Renal pelvis (tissue), 12 donors: ENCODE measurements at places on chromosomes 4 and X. TPM values are rescaled to one million over a fixed set of nuclear protein-coding genes. Genes with fewer than 3 reads are reported as not detected.

The HPRT1 gene
- 37.0 TPM for polyA plus RNA-seq

DNA sequence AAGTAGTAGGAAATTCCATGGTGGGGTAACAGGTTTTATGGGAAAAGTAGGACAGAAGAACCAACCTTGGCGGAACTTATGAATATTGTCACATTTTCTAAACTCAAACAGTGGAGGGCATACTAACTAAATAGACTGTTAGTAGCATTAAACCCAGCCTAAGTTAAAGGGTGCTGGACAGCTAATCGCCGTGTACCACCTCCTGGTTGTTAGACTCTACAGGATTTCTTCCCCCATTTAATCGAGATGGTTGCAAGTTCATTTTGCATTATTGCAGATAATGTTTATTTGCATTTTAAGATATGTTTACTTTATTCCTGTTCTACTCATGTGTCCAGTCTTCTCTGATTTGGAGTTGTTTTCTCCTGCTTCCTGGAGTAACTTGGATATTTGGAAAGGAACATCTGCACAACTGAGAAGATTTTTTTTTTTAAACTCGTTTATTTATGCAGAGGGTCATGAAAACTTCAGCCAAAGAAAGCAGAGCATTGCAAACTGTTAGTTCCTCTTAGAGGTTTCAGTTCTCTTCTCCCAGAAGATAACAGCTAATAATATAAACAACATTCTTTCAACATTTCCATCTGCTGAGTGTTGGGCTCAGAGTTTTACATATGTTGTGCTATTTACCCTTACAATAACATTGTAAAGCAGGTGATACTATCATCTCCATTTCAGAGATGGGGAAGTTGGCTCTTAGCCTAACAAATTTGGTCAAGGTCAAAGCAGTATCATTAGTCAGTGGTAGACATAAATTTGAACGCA lies 51.5 kb upstream of the TBC1D9 start:
- peak; percentile 69 for DNase-seq

- no peak for DNase-seq
These were observed 393.6 kb downstream of the PDGFC start for GRCh38 chr4:156578005-156578404.

- DNase-seq: no peak
These were observed 93.0 kb downstream of the HDAC8 start for GRCh38 chrX:72479324-72480274.

The ASMT gene
- 0.53 TPM for polyA plus RNA-seq

DNA sequence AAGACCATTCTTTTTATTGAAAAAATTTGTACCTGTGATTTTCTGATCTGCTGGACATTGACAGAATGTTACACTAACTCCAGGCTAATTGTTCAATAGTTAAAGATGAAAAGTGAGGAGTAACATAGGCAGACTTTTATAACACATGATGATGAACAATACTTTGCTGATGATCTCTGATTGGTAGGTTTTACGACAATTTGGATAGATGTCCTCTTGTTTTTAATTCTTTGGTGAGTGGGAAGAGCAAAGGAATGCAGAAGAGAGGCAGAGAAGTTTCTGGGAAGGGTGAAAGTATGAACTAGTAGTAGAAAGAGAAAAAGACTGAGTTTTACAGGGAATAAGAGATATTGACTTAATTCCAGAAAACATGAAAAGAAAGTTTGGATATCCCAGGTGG lies 267.3 kb upstream of the HAND2 start:
- no peak for DNase-seq

The SCML1 gene
- polyA plus RNA-seq: 32.1 TPM

The TMEM154 gene
- polyA plus RNA-seq: 1.4 TPM

The XAGE1B gene
- not detected for polyA plus RNA-seq

The STATH gene
- 0.50 TPM for polyA plus RNA-seq

DNA sequence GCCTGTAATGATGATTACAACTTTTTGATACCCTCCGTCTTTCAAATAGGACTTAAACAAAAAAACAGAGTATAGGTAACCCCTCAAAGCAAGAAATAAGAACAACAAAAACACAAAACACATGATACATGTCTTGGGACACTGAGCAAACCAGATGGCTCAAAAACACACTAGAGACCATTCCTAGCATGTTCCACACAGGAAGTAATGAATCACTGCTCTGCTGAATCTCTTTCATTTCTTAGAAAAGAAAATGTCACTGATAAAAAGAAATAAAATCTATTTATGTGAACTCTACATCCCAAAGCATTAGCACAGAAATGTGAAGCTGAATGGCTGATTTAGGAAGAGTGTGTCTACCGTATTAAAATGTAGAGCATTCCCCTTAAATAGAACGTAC lies 134.5 kb upstream of the IL15 start:
- DNase-seq: no peak

GRCh38 chr4:164412246-164412645 lies 341.7 kb upstream of the SMIM31 start:
- DNase-seq: no peak

GRCh38 chr4:38605181-38605752 lies 58.7 kb upstream of the KLF3 start:
- DNase-seq: no peak

The SOX3 gene
- polyA plus RNA-seq: 0.06 TPM

DNA sequence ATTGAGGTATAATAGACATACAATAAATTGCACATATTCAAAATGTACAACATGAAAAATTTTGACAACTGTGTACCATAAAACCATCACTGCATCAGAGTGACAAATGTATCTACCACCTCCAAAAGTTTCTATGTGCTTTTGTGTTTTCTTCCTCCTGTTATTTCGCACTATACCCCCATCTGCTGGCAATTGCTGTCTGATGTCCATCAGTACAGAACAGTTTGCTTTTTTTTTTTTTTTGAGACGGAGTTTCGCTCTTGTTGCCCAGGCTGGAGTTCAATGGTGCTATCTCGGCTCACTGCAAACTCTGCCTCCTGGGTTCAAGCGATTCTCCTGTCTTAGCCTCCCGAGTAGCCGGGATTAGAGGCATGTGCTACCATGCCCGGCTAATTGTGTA lies 154.3 kb upstream of the GIMD1 start:
- DNase-seq: no peak

GRCh38 chr4:40462326-40462725 lies 127.2 kb downstream of the CHRNA9 start:
- DNase-seq: no peak

The CLDN24 gene
- not detected for polyA plus RNA-seq

- no peak for DNase-seq
These were observed 100.4 kb upstream of the FAM9B start for GRCh38 chrX:9134366-9134765.

DNA sequence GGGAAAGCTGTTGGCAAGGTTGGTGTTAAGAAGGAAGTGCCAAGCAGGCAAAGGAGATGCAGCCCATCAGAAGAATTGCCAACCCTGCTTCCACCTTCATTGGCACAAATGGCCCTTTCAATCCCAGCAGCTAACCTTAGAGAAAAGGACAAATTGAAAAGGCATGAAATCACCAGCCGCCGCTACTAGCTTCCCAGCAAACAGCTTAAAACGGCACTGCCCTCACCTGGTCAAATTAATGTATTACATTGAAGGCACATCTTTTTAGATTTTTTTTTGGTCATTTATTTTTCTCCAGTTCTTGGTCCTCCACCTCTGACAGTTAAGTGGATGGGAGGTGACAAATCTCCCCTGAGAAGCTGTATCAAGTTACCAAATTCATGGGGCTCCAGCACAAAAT lies 51.0 kb upstream of the NHSL2 start:
- DNase-seq: peak; percentile 33

- no peak for DNase-seq
These were observed 74.6 kb downstream of the WDR44 start for GRCh38 chrX:118420462-118420861.

DNA sequence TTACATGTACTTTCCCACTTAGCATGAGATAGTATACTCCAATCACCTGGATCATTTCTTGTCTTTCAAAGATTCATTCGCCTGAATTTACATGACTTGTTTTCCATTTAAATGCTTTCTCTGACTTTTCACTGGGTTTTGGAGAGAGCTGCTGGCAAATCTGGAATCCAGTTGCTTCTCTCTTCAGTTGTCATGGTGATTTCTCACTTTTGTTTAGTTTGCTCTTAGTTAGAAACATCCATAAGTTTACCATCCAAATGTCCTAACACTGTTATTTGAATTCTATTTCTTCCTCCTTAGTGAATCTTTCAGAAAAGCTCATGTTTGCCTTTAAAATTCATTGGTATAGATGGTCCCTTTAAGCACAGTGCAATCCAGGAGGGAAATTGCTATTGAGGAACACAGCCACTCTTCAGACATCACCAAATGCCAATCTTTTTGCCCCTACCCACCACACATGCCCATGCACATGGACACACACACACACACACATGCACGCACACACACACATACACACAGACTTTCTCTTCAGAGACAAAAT lies 51.7 kb downstream of the REELD1 start:
- DNase-seq: no peak

DNA sequence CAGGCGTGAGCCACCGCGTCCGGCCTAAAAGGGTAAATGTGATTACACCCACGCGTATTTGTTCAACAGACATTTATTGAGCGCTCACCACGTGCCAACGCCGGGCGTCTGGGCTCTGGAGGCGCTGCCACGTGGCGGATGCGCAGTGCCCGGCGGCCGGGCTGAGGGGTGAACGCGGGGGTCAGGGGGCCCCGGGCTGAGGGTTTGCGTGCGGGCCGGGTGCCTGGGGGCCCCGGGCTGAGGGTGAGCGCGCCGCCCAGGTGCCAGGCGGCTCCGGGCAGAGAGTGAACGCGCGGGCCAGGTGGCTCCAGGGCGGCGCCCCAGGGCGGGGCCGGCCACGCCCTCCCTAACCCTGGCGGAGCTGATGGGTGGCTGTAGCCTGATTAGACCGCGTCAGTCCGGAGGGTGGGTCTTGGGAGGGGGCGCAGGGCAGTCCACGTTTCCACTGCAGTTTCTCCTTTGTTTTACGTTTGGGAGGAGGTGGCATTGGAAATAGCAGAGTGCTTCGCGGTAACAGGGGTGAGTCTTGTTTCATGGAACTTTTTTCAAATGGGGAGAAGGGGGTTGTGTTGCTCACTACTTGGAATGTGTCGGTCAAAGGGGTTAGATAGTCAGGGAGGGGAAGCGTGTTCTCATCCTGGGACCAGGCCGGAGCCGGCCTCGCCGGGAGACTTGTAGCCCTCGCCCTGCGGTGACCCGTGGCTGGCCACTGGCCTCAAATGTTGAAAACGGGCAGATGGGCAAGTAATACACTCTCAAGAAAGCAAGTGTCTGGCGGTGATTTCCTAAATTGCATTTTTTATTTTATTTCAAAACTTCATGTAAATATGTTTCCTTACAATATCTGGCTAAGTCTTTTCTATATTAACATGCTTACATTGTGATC lies at the start of gene ZFP42:
TSS of gene ZFP42 (plus strand) at position 450 of the 886 bp plus-strand sequence. CDS start 7,037 bp downstream, outside the sequence.
- DNase-seq: no peak

DNA sequence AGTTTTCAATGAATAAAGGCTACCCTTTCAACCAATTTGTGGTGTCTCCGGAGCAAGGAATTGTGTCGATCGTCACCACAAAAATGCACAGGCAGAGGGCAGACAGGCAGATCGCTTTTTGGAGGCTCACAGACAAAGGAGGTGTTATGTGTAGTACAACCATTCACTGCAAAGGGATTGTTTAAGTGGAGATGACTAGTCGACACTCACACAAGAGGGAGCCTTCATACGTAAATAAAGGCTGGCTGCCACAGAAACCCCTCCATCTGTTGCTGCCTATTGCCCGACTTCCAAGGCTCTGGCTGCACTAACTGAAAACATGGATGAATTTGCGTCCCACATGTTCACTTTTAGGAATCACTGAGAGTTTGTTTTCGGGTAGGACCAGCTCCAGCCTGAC lies 281.1 kb downstream of the NKX6-1 start:
- DNase-seq: no peak

The PNMA6F gene
- polyA plus RNA-seq: 0.22 TPM

- no peak for DNase-seq
These were observed 124.6 kb downstream of the RRAGB start for GRCh38 chrX:55841962-55842752.

DNA sequence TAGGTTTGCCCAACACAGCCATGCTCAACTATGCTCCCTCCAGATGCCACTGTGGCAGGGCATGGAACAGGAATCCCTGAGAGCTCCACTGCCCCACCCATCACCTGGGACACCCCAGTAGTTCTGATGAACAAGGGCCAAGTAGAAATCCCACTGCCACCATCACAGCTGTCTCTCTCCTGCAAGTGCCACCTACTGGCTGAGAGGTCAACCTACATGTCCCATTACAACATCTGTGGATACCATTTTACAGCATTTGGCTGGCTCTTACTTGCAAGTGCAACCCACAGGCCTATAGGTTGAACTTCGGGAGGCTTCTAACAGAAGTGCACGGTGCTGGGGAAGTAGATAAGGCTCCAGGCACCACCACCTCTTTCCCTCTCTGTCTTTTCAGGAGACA lies 142.5 kb downstream of the CXXC4 start:
- no peak for DNase-seq

DNA sequence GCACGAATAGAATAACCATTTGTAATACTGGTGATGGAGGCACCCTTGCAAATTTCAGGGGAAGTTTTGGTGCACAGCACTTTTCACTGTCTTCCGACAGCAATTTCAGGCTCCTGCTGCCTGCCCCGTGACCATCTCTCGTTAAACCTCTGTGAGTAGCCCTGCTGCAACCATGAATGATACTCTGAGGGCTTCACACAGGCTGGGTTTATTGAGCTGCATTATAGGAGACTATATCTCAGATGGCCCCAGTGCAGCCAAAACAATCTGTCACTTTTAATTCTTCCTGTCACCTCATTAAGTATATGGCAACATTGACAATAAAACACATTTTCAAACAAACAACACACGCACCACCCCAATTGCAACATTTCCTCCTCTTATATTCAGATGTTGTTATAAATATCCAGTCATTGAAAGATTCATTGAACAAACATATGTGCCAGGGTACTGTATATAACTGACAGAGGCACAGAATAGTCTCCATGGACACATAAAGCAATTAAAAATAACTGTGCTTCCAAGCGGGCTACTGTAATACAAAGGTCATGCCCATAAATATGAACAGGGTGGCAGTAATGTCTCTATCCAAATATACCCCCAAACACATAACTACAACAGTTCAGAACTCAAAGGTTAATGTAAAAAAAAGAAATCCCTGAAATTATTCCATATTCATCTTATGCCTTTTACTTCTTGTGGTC lies 477.0 kb downstream of the GBA3 start:
- DNase-seq: no peak

The NEIL3 gene
- 4.2 TPM for polyA plus RNA-seq

DNA sequence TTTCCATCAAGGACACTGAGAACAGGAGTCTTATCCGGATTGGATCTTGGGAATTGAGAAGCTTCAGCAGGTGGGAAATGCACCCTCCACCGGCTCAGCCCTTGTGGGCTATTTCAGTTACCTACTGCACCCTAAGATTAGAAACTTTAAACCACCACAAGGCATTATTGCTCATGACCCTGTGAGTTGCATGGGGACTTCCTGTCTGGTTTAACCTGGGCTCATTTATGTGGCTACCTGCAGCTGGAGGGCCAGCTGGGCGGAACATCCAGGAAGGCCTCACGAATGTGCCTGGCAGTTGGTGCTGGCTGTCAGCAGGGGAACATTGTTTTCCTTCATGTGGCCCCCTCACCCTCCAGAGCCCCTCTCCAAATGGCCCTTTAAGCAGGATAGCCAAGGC lies 164.1 kb downstream of the DEFB131A start:
- no peak for DNase-seq

The SATL1 gene
- 0.61 TPM for polyA plus RNA-seq

- DNase-seq: no peak
These were observed 201.1 kb upstream of the FAT1 start for GRCh38 chr4:186924723-186925122.
